ENCODE measurements at places on chromosomes 11 and 22.

GRCh38 chr11:59551659-59552521 is 40.6 kb downstream of the OR4D9 start:
- DNase-seq = peak; percentile 84

GRCh38 chr11:69640260-69640994 is 529 bp upstream of the CCND1 start:
- DNase-seq = no peak

GRCh38 chr22:36729321-36729720 is 25.8 kb upstream of the CACNG2 start:
- no peak for DNase-seq

DNA sequence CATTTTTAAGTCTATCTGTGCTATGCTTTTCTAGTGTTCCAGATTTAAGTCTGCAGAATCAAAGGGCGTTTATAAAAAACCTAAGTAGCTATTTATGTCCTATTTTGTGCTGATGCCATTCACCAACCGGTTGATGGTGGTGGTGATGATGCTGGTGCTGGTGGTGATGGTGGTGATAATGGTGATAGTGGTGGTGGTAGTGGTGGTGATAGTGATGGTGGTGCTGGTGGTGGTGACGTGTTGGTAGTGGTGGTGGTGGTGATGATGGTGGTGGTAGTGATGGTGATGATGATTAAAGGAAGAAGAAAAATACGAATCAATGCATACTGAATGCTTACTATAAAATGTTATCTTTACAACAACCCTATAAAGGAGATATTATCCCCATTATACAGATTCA is 178.2 kb downstream of the OPCML start:
- DNase-seq = no peak

GRCh38 chr11:126512741-126513715 is 157.5 kb downstream of the ST3GAL4 start:
- DNase-seq = no peak

- peak; percentile 96 for DNase-seq
Observed at GRCh38 chr11:23903044-23903704, 593.7 kb upstream of the LUZP2 start.

DNA sequence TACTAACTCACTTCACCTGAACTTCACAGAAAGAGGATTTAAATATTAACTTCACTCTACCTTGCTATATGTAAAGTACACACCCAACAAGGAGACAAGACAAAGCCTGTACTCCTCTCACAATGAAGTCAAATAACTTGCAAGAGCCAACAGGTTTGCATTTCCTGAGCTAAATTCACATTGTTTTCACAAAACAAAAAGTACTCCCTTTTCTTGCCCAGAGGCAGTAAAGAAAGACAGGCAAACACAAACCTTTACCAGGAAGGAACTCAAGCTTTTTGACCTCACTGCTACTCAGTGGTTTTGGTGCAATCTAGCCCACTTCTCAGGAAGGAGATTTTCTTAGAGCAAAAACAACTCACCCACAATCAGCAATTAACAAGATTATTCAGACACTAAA is 15.7 kb downstream of the USP28 start:
- DNase-seq = no peak

DNA sequence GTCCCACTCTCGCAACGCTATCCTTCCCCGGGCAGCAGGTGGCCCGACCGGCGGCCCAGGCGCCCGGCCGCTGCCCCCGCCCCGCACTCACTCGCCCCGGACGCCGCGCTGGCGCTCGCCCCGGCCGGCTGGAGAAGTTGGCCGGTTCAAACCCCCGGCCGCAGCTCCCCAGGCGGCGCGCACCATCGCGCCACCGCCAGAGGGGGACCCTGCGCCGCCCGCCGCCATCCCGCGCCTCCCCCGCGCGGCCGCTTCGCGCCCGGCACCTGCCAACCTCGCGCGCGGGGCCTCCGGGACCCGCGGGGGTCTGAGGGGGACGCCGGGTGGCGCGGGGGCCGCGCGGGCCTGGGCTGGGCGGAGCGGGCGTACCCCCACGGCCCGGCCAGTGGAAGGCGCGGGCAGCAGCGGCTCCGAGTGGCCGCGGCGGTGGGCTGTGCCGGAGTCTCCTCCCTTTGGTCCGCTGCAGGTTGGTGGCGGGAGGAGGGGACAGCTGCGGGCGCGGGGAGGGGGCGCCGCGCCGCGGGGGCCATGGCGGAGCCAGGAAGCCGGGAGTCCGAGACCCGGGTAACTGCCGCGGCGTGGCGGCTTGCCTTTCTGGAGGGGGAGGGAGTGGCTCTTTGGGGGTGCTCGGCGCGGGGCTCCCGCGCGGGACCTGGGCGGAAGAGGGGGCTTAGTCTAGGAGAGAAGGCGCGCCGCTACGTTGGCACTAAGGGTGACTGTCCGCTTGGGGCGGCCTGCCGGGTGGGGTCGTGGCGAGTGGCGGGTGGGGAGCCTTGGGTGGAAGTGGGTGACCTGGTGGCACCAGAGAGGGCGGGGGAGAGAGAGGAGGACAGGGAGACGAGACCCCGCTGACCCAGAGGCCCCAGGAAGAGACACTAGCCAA is at the start of the genes MPST and TST:
Gene MPST, plus strand, starts transcription at position 434 of the 883 bp plus-strand sequence. Its CDS starts 95 bp downstream, at position 529.
Gene TST, minus strand, starts transcription at position 139 of the 883 bp plus-strand sequence. CDS start 715 bp downstream, outside the sequence.
- DNase-seq = peak; percentile 64

GRCh38 chr22:38513063-38513462 is 7.0 kb upstream of the DDX17 start:
- no peak for DNase-seq

DNA sequence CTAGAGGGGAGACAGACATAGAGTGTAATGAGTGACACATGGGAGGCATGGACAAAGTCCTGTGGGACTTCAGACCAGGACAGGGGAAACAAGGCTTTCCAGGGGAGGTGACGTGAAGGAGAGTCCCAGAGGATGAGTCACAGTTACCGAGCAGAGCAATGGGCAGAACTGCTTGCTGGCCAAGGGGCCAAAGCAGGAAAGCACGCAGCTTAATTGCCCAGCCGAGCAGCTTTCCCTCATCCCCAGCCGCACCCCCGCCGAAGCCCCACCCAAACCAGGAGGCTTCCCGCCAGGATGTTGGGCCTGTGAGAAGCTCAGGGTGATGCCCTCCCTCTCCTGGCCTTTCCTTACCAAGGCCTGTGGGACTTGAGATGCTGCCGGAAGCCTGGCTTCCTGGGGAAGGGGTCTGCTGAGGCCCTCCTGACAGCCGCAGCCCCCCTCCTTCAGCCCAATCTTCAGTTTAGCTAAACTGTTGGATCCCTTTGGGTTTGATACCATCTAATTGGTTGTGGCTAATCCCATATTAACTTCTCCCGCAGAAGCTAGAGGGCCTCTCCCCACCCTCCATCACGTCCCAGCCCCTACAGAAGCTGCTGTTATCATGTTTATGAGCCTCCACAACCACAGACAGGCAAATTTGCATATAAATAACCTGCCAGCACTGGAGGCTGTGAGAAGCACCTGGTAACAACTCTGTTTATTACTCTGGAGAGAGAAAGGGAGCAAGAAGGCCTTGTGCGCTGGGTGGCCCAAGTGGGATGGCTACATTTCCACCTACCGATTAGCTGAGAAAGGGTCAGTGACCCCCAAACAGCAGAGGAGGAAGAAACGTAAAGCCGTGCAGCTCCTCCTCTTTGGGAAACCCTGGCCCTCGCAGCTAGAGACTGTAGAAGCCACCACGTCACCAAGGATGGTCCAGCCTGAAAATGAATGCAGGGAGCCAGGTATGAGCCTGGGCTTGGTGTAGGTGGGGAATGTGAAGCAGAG is 80.0 kb downstream of the TRIM29 start:
- DNase-seq = peak; percentile 20

DNA sequence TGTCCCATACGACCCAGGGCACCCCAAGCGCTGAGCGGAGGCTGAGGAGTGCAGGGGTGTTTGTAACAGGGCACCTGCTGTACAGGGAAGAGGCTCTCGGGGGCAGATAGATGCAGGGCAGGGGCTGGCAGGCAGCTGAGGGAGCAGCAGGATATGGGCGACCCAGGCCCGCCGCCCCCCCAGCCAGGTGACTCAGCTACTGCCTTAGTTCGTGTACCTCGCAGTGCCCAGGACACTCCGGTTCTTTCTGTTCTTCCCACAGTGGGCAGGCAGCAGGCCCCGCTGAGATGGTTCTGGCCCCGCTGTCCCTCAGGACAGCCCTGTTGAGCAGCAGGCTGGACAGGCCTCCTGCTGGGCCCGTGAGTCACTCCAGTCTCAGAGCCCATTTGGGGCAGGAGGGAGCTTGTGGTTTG is 16.2 kb downstream of the PHLDA2 start:
- peak; percentile 40 for DNase-seq

DNA sequence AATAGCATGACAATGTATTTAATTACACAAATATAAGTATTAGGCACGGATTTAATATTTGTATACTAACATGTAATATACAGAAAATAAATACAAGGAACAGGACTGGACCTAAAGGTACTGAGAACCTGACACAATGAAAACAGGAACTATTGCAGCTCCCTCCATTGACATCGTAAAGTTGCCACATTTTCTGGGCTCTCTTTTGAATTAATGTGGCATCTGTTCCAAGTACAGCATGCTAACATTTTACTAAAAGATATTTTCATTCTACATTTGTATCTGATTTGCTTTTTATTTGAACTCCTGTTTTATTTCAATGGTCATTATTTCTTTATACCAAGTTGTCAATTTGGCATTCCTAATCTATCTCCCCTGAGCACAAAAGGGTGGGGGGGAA is 15.3 kb downstream of the PHF21A start:
- no peak for DNase-seq

DNA sequence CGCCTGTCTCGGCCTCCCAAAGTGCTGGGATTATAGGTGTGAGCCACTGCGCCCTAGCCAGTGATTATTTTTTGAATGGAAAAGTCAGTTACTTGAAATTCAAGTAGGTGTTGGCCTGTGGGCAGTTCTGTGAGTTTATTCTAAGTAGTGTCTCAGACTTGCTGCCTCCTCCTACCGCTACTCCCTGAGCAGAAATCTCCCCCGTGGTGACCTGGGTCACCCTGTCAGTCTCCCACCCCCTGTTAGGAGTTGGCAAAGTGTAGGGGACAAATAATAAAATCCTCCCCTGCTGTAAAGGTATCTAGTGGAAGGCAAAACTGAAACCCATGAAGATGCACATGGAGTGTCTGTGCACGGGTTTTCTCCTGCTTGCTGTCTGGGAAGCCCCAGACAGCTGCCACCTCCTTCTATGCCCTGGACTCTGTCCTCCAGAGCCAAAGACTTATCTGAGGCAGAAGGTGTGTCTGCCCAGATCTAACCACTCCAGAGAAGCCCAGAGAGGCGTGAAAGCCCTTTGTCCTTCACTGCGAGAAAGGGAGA is 26.3 kb downstream of the SNAP29 start:
- DNase-seq = no peak

DNA sequence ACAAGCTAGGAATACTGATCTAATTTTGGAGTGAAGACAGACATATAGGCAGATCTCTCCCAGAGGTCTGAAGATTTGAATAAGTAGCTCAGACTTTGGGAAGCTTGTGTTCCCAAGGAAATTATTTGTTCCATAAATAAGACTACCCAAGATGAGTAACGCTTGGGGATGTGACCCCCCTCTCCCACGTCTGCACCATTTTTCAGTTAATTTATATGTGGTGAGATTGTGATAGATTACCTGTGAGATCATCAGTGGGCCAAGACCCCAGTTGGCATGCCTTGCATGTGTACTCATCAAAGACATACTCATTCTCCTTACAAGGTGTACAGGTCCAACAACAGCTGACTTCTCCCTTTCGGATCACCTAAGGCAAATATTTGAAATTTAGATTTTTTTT is 252.8 kb upstream of the CTSC start:
- peak; percentile 36 for DNase-seq
